NK-92 treated with Interleukin-12 subunit alpha and Interleukin-12 subunit beta, amount 100 ng/mL, for 24 hours (cell line): ENCODE measurements at places on chromosomes 6 and 20.

DNA sequence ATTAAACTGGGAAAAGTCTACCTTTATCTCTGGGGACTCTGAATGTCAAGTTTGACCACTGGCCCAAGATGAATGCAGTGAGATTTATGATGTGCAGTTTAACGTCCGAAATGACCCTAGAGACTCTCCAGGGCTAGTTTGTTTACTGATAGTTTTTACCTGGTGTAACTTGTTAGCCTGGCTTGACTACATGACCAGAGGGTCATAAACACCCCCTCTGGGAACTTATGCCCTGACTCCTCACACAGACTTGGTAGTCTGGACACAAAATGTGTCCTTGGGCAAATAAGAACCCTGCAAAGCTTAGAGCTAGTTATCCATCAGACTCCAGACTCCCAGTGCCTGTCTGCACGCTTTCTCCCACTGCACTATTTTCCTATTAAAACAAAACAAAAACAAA lies 606.5 kb downstream of the HACE1 start:
- no peak for DNase-seq

DNA sequence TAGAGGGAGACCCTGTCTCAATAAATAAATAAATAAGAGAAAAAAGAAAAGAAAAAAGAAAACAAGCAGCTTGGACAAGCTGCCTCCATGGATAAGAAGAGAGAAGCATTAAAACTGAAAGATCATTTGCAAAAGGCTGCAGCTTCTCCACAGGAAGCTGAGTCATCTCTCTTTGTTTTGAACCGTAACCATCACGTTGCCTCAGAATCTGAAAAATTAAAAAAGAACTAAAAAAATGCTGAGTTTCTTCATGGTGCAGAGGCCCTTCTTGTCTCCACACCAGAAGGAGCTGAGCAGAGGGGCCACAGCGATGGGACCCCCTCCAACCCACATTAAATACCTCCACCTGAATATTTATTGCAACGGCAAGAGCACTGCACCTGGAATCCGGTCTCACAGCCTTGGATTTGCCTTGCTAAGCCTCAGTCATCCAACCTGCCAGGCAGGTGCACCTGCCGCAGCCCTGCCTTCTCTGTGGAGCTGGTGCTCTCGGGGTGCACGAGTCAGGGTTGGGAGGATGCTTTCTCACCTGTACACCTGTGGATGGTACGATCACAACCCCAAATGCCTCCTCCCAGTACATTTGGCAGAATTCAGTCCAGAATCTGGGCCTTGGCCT lies 28.1 kb downstream of the TOX2 start:
- peak; percentile 27 for DNase-seq

- no peak for DNase-seq
Observed at GRCh38 chr20:294602-295001, 2.8 kb upstream of the ZCCHC3 start.

- DNase-seq, result no peak
Observed at GRCh38 chr6:110541701-110542309, 65.4 kb upstream of the SLC22A16 start.

- DNase-seq, result no peak
Observed at GRCh38 chr6:22965889-22966288, 396.5 kb downstream of the HDGFL1 start.

- DNase-seq, result no peak
Observed at GRCh38 chr6:164337024-164337924, 922.8 kb downstream of the QKI start.

GRCh38 chr6:132969196-132969595 lies 154.8 kb downstream of the RPS12 start:
- DNase-seq, result no peak

GRCh38 chr20:35276408-35276807 lies 1.5 kb downstream of the MMP24OS start:
- no peak for DNase-seq

DNA sequence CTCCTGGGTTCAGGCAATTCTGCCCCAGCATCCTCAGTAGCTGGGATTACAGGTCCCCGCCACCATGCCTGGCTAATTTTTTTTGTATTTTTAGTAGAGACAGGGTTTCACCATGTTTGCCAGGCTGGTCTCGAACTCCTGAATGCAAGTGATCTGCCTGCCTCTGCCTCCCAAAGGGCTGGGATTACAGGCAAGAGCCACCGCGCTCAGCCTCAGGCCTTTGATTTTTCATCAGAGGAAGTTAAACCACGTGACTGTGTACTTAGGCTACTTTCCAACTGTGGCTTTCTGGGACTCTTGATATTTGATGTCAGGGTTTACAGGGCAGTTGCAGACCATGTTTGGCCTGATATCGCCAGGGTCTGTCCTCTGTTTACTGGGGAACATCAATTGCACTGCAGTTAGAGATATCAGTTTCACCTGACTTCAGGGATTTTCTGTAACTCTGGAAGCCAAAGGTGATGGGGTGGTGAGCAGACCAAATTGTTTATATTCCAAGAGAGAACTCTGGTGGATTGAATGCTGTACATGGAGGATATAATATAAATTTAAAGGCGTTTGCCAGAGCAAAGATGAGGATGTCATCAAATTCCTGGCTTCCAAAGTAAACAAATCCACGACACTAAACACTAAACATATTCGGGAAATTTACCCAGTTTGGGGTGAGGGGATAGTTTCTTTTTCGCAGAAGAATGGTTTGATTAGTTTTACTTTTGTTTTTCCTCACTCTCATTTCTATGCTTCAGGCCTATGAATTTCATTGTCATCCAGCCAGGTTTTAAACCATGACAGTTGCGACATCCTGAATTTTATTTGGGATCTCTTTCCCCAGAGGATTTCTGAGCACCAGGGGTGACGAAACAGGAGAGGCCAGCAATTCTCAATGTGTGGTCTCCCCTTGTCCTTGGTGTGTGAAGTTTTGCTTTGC lies 4.2 kb downstream of the PSMF1 start:
- DNase-seq, result no peak

DNA sequence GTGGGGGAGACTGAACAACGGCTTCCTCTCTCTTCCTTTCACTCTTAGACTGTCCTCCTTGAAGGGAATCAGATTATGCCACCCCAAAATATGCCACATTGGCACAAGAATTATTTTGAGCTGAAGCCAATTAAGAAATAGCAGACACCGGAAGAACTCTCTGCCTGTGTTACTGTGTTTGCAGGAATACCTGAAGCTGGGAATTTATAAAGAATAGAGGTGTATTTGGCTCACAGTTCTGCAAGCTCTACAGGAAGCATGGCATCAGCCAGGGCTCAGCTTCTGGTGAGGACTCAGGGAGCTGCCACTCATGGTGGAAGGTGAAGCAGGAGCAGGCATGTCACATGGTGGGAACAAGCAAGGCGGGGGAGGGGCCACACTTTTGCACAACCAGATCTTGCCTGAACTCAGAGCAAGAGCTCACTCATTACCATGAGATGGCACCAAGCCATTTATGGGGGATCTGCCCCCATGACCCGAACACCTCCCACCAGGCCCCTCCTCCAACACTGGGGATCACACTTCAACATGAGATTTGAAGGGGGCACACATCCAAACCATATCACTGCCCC lies 46.0 kb downstream of the PCNA start:
- DNase-seq, result no peak

DNA sequence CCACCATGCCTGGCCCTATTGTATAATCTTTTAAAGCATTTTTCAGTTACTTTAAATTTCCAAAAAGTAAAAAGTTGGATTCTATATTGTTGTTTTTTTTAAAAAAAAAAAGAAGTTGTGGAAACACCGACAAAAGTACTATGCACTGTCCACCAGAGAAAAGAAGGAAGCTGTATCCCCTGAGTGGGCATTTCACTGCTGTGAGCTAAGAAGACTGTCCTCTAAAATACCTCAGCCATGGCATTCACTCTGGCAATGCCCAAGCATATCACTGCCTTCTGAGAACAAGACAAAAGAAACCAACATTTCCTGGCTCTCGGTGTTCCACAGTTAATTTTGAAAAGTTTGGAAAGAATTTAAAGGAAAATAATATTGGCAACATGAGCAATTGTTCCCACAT lies 117.8 kb downstream of the IPCEF1 start:
- no peak for DNase-seq

GRCh38 chr20:46562373-46563169 lies 12.1 kb upstream of the OCSTAMP start:
- DNase-seq, result peak; percentile 47

- no peak for DNase-seq
Observed at GRCh38 chr20:57960803-57961575, 251.2 kb upstream of the PMEPA1 start.

DNA sequence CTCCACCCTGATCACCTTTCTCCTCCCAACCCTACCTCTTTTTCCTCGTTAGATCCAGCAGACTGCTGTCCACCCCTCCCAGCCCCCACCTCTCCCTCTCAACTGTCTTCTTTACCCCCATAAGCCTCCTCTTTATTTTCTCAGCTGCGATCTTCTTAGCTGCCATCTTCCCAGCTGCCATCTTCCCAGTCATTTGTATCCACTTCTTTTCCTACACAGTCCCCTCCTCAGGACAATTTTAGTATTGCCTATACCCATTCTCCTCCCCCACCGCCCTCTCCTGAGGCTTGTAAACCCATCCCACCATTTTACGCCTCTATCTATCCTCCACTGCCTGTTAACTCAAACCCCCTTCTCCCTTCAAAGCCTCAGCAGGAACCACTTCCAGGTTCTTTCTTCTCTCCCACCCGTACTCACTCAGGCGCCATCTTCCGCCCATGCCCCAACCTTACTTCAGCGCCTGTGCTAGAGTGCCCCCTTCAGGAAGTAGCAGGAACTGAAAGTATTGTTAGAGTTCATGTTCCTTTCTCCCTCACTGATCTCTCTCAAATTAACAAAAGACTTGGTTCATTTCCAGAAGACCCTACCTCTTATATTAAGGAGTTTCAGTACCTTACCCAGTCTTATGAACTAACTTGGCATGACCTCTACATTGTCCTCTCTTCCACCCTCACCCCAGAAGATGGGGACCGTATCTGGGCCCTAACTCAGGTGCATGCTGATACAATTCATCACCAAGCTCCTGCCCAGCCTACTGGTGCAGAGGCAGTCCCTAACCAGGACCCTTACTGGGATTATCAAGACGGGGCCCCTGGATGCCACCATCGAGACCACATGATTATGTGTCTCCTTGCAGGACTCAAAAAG lies 236.0 kb downstream of the ADGRG6 start:
- no peak for DNase-seq

DNA sequence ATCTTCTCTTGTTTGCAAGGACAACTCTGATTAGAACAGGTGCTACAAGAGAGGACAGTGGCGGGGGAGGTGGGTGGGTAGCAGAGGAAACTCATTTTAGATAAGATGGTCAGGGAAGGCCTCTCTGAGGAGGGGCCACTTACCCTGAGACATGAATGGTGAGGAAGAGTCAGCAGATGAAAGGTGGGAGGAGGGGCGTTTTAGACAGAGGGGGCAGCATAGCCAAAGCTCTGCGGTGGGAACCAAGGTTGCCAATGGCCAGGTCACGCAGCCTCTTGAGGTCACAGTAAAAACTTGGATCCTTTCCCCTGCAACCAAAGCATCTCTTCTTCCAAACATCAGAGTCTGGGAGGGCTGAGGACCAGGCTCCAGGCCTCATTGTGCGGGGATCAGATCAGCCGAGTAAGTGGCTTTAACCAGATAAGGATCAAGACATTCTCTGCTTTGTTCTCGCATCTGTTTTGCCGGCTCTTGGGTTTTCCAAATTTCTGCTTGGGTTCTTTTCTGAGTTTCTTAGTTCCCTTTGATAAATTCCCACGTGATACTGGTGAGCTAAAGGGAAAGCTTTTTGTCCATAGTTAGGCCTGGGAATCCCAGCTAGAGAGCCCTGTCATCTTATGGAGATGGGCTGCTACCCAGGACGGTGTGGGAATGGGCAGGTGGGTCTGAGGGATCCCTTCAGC lies 5.5 kb upstream of the CD40 start:
- DNase-seq, result no peak

DNA sequence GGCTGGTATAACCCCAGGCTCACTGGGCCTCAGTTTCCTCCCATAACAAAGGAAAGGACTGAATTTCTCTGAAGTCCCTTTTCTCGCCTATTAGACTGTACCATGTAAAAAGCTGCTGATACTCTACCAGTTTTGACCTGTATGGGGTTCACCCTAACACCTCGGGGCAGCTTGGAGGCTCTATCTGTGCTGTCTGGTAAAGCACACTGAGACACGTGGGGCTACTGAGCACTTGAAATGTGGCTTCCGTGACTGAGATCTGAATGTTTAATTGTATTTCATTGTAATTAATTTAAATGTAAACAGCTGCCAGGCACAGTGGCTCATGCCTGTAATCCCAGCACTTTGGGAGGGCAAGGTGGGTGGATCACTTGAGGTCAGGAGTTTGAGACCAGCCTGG lies 24.0 kb downstream of the BMP7 start:
- no peak for DNase-seq

DNA sequence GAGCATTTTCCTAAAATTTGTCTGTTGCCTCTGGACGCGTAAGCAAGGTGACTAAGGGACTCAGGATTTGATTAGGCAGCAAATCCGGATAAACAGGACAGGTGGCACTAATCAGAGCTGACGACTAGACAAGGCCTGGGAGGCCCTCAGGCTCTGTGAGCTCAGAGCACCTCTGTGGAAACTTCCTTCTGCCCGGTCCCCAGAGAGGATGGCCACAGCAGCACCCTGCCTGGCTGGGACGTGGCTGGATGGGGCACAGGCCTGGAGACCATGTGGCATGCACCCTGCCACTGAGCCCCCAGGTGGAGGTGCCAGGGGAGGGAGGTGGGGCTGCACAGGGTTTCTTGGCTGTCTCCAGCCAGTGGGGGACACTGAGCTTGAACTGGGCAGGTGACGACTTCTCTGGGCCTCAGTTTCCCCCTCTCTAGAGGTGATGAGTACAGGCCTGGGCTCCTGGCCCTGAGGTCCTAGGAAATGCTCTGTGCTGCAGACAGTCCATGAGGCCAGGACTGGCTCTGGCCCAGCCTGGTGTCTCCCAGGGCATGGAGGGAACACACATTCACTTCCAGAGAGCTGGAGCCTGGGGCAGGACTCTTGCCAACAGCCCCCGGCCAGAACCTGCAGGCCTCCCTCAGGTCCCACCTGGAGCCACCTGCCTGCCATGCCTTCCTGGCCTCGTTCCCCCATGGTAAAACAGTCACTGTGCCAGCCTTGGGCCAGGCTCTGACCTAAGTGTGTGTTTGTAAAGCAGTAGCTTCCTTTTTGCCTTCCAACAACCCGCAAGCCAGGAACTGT lies 39.6 kb upstream of the STX16 start:
- no peak for DNase-seq

- no peak for DNase-seq
Observed at GRCh38 chr20:5835321-5835821, 85.2 kb downstream of the SHLD1 start.

DNA sequence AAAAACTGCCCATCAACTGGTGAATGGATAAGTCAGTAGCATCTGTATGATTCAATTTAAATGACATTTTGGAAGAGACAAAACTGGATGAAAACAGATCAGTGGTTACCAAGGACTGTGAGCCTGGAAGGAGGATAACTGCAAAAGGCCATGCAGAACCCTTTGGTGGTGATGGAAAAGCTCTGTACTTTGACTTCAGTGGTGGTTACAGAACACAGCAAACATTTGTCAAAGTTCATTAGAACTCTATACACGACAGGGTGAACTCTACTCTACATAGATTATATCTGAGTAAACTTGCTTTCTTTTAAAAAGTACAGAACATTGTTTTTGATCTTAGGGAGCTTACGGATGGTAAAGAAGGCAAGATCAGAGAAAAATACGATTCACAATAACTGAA lies 111.9 kb upstream of the HTR1E start:
- DNase-seq, result no peak
